Right renal cortex interstitium (tissue), 3 donors: ENCODE measurements at places on chromosomes 13 and 19. TPM values are rescaled to one million over a fixed set of nuclear protein-coding genes. Genes with fewer than 3 reads are reported as not detected.

- no peak for DNase-seq
These were observed 473 bp downstream of the TMIGD2 start for GRCh38 chr19:4301590-4302242.

DNA sequence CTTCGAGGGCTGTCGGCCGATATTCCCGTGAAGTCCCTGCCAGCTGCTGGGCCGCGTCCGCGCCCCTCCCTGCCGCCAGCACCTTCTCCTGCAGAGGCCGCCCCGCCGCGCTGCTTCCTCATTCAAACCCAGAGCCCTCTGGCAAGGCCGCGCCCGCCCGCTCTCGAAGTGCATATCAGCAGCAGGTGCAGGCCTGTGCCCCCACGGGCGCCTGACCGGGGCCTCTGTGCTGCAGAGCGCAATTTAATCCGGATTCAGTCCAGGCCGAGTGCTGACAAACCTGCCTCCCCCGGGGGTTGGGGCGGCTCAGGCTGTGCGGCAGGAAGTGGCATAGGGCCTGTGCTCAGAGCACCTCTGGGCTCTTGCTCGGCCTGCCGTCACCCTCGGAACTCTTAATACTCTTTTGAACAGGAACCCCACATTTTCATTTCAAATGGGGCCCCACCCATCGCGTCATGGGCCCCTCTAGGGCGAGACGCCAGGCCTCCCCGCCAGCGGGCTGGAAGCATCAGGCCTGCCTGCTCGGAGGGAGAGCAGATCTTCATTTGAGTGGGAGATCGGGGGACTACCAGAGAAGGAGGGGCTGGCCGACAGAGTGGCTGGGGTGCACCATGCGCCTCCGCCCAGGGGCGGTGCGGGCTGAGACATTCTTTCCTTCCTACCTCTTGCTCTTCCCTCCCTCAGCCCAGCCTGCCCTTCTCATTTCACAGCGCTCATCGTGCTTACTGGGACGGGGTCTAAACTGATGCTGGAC lies 125.7 kb downstream of the TNFRSF19 start:
- no peak for DNase-seq

DNA sequence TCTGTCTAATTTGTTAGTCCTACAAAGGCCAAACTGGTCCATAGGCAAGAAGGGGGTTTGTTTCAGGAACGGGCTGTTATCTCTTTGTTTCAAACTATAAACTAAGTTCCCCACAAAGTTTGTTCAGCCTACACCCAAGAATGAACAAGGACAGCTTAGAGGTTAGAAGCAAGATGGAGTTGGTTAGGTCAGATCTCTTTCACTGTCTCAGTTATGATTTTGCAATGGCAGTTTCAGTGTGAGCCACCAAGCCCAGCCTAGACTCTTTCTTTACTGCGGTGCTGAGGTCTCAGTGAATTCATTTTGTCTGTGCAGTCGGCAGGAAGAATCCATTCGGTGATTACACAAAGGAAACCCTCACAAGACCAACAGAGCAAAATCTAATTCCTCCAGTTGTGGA lies 56.6 kb upstream of the ABCC4 start:
- DNase-seq, result no peak

- no peak for DNase-seq
These were observed 166.9 kb downstream of the GPC5 start for GRCh38 chr13:91565296-91565695.

DNA sequence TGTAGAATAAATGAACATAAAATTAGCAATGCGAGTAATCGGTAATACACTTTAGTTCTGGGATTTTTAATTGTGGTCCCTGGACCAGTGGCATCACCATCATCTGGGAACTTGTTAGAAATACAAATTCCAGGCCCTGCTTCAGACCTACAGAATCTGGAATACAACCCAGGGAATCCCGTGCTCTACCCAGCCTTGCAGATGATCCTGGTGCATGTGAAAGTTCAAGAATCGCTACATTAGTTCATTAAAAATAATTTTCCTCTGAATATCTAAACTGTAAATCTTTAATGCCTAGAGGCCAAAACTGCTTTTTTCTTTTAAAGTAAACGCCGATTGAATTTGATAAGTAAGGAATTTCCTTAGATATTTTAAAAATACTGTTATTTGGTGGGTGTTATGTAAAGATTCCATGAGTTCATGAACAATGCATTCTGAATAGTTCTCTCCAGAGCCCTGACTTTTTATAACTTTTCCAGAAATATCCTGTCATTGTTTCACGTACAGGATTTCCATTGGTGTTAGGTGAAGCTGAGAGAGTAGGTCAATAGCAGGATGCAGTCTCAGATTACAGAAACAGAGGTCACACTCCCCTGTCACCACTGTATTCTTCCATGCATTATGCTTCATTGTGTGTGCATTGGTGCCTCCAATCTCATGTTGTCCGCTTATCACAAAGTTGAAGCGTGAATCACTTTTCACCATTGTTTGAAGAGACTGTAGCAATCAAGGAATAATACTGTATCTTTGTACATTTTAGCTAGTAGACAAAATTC lies 596.5 kb upstream of the KLF12 start:
- DNase-seq, result no peak

Gene TPGS1
- 6.7 TPM for polyA plus RNA-seq

- no peak for DNase-seq
These were observed 389.9 kb downstream of the RFC3 start for GRCh38 chr13:34207872-34208271.

DNA sequence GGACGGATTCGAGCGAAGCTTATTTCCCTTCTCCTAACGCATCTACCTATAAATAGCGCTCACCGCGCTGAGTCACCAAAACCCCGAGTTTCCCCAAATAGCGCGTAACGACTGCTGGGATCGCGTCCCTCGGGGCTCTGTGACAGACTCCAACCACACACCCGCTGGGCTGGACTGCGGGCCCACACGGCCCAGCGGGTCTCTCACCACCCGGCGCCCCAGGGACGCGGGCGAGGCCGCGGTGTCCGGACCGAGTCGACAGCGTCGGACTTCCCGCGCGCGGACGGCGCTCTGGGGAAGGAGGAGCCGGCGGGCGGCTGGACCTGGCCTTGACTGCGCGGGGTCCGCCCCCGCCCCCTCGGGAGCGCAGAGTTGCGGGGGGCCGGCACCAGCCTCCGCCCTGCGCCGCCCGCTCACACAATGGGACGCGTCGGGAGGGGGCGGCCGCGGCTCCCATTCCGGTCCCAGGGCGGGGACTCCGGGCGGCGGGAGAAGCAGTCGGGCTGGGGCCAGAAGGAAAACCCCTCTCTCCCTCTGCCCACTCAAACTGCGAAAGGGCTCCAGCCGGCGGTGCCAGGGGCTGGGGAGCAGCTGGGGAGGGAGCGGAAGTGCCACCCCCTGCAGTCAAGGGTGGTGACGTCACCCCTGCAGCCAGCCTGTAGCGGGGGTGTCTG lies 108.8 kb downstream of the KCNRG start:
- DNase-seq, result peak; percentile 77

- DNase-seq, result no peak
These were observed 294.9 kb downstream of the SHISA2 start for GRCh38 chr13:25756912-25757311.

DNA sequence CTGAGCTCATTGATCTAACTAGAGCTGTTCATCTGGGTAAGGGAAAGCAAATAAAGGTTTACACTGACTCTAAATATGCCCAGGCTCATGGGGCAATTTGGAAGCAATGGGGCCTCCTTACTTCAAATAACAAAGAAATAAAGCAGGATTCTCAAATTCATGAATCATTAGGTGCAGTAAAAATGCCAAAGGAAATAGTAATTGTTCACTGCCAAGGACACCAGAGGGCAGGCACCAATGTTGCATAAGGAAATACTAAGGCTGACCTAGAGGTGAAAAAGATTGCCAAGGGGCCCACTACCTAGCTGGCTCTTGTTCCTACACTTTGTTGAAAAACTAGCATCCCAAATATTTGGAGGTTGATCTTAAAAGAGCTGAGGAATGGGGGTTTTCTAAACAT lies 1686.7 kb upstream of the MIR17HG start:
- DNase-seq, result no peak

GRCh38 chr19:23436944-23437343 lies 41.7 kb upstream of the ZNF91 start:
- no peak for DNase-seq

DNA sequence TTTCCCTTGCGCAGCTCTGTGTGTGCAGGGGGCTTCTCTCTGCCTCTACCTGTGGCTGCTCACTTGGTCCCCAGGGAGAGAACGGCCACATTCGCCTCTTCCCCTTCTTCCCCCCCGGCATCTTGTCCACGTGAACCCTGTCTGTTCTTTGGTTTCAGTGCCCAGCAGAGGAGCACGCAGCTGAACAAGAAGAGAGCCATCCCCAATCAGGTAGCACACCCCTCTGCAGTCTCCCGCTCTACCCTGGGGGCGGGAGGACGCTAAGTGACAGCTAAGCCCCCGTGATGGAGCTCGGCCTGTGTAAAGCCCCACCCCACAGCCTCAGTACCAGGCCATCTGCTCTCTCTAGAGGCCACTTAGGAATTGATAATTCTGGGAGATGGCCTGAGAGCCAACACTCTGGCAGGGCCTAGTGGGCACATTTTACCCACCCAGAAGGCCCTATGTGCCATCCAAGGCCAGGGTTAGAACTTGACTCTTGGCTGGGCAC lies 30.2 kb downstream of the TMED1 start:
- DNase-seq, result no peak

Gene SLC46A3
- 3.4 TPM for polyA plus RNA-seq

DNA sequence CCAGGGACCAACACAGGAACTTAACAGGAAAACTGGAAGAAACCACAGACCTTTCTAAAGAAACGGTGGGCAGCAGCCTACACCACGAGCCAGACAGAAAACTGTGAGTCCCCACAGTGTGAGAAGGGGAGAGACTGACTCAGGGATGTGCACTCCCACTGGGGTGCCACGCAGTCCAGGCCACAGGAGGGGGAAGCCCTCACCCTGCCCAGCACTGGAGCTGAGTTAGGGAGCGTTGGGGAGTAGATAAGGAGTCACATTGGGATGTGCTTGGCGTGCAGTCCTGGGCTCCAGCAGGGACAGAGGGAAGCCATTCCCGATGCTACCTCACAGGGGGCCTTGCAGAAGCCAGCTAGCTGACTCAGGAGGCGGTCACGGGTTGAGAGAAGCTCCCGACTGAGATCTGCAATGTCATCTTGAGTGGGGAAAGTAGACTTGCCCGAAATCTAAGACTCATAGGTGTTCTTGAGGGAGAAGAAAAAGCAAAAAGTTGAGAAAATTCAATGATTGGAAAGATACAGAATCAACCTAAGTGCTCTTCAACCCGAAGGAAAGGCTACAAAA lies 17.3 kb downstream of the SIGLEC8 start:
- no peak for DNase-seq

DNA sequence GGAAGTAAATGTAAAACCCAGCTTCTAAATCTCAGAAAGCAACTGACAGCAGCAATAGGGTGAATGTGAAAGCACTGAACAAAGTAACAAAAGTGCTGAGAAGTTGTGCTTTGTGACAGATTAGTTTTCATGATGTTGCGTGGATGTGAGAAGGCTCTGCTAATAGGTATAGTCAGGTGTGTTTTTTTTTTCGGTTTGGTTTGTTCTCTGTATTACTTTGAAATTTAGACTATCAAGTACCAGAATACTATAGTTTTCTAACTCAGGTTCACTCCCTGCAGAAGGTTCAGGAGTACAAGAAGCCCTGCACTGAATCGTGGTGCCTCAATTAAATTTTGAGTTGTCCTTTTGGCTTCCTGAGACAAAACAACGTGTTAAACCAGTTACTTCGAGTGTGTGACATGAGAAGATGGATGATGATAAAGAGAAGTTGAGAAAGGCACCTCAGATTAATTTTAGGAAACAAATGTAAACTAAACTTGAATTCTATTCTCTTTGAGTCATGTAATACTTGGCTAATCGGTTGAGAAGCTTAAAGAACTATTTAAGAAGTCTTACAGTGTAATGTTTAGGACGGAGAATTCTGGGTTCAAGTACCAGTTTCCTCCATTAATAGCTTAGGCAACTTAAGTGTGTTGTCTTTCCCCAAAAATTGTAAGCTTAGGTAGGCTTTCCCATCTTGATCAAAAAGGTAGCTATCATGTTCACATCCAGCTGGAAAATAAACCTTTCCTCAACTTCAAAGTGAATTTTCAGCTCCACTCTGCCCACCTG lies 10.3 kb downstream of the MIR17HG start:
- no peak for DNase-seq

Gene RDH13
- polyA plus RNA-seq, result 17.0 TPM

Gene ICAM4
- 0.21 TPM for polyA plus RNA-seq

Gene ZNF329
- polyA plus RNA-seq, result 26.3 TPM

- DNase-seq, result no peak
These were observed 1005.7 kb downstream of the UQCRFS1 start for GRCh38 chr19:28207244-28207643.

DNA sequence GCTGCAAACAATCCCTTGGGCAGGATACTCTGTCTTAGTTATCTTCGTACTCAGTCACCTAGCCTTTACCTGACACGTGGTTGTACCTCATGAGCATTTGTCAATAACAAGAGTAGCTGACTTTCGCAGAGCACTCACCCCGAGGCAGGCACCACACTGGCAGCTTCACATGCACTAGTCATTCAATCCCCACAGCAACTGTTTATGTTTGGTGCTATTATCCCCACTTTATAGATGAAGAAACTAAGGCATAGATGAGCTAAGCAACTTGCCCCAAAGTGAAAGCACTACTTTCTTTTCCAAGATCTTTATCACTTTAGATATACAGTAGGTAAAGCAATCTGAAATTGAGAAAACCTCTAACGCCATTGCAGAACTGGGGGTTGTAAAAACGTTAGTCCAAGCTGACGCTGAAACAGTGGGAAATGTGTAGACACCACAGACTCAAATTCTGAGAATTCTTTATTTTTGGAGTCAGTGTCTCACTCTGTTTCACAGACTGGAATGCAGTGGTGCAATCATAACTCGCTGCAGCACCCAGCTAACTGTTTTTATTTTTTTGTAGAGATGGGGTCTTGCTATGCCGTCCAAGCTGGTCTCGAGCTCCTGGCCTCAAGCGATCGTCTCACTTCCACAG lies 446.0 kb downstream of the FOXO1 start:
- no peak for DNase-seq

DNA sequence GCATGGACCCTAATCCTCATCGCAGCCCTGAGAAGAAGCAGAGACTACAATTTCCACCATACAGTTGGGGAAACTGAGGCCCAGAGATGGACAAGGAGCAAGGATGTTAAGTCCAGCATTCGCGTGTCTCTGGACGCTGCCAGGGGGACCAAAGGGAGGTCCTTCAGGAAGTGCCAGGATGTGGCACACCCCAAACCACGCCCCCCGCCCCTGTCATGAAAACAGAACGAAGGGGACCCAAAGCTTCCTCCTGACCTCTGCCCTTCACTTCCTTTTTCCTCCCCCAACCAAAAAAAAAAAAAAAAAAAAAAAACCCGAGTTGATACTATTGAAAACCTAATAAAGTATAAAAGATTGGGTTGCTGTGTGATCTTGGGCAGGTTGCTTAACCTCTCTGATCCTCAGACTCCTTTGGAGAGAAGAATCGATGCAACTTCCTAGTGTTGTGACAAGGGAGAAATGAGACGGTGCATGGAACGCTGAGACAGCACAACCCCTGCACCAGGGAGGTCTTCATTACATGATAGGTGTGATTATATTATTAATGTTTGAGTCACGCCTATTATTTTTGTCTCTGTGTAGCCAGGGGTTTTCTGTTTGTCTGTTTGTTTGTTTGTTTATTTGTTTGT lies 2.7 kb upstream of the ZBTB7A start:
- no peak for DNase-seq
